ENCODE measurements at places on chromosomes 7 and 10.
A peak's percentile ranks its signal among the peaks of the same experiment; 100 is the strongest.

GRCh38 chr10:36278176-36278575 is 636.1 kb upstream of the FZD8 start:
- no peak for DNase-seq

- no peak for DNase-seq
Measured at GRCh38 chr7:3138997-3139396, 95.3 kb upstream of the CARD11 start.

DNA sequence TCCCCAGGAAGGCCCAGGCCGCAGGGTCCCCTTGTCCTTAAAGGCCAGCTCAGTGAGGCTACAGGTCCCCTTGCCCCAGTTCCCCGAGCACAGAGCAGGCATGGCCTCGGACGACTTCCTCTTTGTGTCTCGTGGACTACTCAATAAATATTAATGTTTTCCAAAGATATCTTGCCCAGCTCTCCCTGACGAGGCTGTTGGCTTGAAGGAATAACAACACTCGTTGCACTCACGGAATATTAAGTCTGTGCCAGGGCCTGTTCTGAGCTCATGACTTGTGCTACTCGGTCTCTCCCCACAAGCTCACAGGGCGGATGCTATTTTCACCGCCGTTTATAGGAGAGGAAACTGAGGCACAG is 68.2 kb downstream of the CUX1 start:
- no peak for DNase-seq

- DNase-seq: peak; percentile 64
Measured at GRCh38 chr7:155291045-155291530, 6.6 kb upstream of the INSIG1 start.

GRCh38 chr7:140284062-140284461 is 107.3 kb upstream of the KDM7A start:
- DNase-seq: no peak

GRCh38 chr7:52302765-52303520 is 732.5 kb upstream of the POM121L12 start:
- no peak for DNase-seq

DNA sequence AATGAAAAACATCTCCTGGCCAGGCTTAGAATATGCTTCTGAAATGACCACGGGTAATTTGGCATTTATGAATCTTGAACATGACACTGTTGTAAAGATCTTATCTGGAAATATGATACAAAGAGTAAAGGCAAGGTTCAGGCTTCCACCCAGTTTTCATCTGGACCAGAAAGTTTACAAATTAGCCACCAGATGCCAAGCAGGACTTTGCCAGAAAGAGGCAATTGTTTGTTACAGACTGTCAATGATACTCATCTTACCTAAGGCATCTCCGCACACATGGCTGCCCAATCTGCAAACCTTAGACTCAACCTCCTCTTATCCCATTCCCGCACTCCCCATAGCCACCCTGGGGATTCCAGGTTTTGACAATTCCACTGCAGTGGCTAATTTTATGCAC is 795.3 kb downstream of the TYW1 start:
- DNase-seq: no peak

GRCh38 chr7:28483112-28483511 is 70.8 kb downstream of the CREB5 start:
- no peak for DNase-seq

GRCh38 chr7:2954433-2954853 is 89.2 kb downstream of the CARD11 start:
- DNase-seq: peak; percentile 18

GRCh38 chr7:1049006-1049741 is 4.8 kb downstream of the GPR146 start:
- no peak for DNase-seq

- no peak for DNase-seq
Measured at GRCh38 chr10:10364902-10365301, 652.8 kb upstream of the CELF2 start.

- DNase-seq: no peak
Measured at GRCh38 chr7:50212016-50212325, 92.5 kb upstream of the IKZF1 start.

DNA sequence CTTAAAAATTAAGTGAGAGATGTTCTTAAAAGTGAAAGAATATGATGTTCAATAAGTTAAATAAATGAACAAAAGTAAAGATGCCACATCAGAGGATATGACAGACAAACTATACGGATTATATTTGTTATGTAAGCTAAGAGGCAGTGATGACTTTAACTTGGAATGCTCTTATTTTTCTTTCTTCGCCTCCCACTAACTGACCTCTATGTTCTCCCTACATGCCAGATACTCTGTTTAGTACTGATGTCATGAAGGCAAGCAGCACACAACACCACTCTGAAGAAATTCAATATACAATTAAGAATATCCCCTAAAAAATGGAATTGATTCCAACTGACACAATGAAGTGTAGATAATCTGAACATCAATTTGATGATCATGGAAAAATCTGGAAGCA is 223.4 kb downstream of the DOCK4 start:
- no peak for DNase-seq

DNA sequence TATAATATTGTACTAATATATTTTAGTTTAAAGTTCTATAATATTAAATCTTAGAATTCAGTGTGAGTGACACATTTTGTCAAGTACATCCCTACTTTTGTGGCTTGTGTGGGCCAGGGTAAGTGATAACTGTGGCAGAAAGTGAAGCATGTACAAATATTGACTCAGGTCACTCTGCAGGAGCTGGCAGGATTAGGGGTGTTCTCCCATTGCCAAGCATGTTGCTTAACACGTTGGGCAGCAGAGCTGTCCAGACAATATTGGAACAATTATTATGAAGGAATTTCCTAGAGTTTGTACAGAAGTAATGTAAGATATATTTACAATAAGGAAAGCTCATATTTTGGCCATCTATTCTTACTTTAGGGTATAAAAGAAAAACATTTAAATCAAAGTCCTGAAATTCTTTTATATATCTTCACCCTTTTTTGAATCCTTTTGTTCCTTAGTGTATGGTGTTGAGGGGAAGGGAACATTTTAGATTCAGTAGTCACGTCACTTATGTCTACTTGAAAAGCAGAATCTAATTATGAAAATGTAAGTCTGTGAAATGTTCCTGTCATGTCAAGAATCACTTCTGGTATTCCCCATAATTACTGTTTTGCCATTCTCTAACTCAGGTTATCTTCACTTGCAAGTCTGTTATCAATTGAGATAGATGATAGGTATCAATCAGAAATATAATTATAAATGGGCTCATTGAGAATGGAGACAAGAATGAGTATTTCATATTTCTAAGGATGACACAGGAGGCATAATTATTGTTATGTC is 4.0 kb downstream of the HDAC9 start:
- no peak for DNase-seq

- peak; percentile 69 for DNase-seq
Measured at GRCh38 chr7:132368246-132368900, 207.9 kb downstream of the PLXNA4 start.

DNA sequence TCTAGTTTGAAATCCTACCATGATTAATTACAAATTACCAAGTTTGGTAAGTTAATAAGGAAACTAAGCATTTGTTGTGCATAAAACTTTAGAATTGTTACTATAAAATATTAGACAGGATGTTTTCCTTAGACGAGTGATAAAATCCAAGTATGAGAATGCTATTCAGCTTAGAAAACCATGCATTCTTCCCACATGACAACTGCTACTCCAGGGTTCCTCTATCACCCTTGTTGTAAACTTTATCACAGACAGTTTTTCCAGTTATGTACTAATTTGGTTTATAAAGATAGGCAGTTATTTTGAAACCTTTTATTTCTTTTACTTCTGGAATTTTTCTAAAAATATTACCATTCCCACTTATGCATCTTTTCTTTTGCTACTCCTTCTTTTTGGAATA is 52.0 kb downstream of the SIRT1 start:
- DNase-seq: no peak

- DNase-seq: no peak
Measured at GRCh38 chr7:22920672-22921071, 93.3 kb downstream of the HYCC1 start.

- no peak for DNase-seq
Measured at GRCh38 chr10:43278216-43278615, 11.4 kb upstream of the RASGEF1A start.
